Dorsolateral prefrontal cortex (tissue), 122 donors: ENCODE measurements at places on chromosomes 5 and 9.
A peak's percentile ranks its signal among the peaks of the same experiment; 100 is the strongest.

DNA sequence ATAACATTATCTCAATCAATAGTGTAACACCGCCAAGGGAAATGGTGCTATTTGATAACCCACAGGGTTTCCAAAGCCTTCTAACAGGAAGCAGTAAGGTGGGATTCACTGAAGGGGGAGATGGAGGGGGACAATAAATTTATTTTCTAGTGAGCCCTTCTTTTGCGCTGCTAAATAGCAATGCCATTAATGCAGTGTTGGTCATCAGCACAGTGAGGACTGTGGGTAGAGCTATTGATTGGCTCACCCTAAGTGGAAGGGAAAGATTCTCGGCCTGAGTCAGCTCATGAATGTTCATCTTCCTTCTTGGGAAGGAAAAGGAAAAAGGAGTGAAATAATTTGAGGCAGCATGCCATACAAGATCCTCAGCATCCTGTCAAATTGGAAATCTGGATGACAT lies 25.4 kb downstream of the RGMB start:
- DNase-seq: no peak

DNA sequence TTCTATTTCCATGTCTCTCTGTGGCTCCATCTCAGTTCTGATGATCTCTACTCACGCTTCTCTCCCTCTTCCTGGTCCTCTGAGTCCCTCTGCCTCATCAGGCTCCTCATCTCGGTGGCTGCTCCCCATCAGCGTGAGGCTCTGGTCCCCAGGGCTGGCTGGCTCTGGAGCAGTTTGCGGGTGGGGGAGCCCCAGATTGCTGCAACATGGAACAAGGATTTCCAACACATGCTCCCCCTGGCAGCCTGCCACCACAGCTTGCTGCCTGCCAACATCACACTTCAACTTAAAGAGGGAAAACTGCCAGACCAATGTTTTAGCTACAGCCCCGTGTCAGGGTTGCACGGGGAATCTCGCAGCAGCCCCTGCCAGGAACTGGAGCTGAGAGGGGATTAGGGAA lies 77.2 kb upstream of the NEK6 start:
- peak; percentile 83 for DNase-seq

- no peak for DNase-seq
Measured at GRCh38 chr5:111857623-111858022, 100.6 kb upstream of the NREP start.

- DNase-seq: no peak
Measured at GRCh38 chr9:70506159-70506558, 91.7 kb upstream of the KLF9 start.

- DNase-seq: no peak
Measured at GRCh38 chr5:92560698-92561401, 1020.2 kb downstream of the NR2F1-AS1 start.

DNA sequence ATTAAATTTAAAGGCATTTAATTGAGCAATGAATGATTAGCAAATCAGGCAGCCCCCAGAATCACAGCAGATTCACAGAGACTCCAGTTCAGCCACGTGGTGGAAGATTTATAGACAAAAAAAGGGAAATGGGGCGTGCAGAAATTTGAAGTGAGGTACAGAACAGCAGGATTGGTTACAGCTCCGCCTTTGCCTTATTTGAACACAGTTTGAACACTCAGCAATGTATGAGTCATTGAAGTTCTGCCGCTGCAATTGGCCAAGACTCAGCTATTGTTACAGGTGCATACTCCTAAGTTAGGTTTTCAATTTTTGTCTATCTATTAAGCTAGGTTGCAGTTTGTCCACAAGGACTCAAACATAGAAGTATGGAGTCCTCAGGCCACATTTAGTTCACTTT lies 157.7 kb upstream of the SLC12A2 start:
- no peak for DNase-seq

DNA sequence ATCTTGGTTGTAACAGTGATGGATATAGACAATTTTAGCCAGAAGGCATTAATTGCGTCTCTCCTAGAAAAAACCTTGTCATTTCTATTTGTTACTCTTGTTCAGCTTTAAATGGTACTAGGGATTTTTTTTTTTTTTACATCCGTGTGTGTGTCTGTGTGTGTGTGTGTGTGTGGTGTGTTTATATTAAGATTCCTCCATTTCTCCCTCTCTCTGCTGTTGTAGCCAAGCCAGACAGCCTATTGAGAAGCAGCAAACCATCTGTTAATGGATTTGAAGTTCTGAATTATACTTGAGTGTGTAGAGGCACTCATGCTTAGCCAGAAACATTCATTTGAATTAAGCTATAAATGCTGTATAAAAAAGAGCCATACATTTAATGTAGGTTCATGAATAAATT lies 72.3 kb downstream of the SLF1 start:
- peak; percentile 36 for DNase-seq

DNA sequence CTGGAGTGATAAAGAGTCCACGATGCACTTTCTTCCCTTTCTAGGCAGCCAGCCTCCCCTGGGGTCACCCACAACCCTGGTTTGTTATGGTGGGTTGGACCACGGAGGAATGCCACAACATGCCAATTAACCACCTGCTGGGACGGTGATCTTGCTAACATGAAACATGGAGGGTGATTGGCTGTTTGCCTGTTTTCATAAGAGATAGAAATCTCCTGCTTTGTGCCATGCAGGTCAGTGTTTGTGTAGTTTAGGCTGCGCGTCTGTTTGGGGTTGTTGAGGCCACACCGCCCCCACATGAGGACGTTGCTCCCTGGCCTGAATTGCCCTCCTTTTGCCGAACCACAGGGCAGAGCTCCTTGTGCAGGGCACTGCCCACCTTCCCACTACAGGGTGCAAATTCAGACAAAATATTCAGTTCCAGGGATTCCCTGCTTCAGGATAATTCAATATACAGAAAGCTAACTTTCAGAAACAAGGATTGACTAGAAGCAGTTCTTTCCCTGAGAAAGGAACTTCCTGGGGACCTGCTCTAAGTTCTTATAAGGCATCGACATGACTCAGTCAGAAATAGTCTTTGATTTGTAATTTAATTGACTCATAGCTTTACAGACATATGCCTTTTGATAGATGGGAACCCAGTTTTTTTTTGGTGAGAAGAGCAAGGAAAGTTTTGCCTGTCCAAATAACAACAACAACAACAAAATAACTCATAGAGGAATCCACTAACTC lies 427.6 kb downstream of the GADD45G start:
- no peak for DNase-seq

DNA sequence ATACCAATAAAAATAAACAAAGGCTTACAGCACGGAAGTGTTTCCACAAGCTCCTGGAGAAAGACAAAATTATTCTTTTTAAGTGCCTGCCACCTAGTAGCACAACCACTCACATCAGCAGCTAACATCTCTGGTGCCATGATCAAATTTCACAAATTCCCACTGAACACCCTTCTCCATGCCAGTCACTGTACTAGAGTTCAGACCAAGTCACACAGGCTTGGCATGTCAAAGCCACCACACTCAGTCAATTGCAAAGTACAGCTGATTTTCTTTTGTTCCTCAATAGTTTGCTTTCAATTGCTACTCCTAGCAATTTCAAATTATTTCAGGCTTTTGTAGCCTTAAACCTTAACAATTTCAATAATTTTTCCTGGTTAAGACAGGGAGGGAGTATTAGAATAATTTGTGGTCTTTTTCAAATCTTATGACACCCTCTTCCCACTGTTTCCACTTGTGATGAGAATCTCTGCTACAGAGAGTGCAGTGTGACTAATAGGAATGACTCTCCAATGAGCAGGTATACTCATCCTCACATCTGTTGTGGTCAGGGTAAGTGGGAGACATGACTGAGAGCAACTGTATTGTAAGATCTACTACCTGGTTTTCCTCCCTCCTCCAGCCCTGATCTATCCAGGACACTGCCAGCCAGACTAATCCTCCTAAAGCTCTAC lies 46.2 kb downstream of the RNF145 start:
- DNase-seq: no peak

DNA sequence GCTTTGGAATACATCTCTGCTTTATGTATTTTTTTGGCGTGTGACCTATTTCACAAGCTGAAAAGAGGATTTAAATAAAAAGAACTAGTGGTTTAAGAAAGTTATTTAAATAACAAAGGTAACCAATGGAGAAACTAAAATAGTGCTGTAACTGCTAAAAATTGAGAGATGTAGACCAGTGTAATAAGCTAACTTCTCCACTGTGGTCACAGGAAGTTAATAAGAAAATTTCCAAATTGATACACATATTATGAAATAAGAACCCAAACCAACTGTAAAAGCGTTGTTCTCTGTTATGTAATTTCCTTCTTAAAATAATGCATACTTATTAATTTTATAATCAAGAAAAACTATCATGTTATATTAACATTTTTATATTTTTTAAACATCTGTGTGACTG lies 29.1 kb upstream of the ZFAND5 start:
- no peak for DNase-seq

DNA sequence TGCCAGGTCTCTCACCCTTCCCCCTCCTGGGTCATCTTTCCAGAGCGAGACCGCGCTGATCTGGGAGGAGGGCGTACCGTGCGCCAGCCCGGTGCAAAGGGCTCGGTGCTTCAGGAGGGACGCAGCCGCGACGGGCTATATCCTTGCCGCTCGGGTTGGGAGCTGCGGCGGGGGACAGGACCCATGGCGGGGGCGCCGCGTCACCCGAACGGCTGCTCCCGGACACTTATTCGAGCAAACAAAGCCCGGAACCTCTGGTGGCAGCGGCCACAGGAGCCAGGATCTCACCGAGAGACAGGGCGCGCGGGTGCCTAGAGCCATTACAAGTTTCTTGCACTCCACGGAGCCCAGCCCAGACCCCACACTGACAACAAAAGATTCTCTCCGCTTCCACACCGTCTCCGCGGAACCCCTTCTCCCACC lies 1.3 kb downstream of the SEMA6A start:
- DNase-seq: peak; percentile 39

DNA sequence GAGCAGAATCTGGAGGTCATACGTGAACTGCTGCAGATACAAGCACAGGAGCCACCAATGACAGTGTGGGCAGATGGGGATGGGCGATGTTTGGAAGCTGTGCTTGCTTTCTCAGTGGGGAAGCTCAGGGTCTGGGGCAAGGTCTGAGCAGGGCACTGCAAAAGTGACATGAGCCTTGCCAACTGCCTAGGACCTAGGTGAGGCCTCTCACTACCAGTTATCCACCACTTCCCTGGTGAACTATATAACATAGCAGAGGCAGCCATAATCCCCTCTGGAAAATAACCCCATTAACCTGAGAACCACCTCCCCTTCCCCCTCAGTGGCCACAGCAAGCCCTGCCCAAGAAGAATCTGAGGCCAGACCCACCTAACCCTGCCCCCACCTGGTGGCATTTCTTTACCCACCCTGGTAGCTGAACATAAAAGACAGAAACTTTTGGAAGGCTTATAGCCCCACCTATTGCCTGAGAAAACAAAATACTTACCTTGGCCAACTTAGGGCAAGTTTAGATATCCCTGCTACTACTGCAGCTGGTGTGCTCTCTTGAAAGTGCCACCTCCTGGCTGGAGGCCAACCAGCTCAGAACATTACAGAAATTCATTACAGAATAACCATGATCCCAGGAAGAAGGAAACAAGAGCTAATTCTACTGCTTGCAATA lies 18.8 kb upstream of the SPEF2 start:
- DNase-seq: no peak

DNA sequence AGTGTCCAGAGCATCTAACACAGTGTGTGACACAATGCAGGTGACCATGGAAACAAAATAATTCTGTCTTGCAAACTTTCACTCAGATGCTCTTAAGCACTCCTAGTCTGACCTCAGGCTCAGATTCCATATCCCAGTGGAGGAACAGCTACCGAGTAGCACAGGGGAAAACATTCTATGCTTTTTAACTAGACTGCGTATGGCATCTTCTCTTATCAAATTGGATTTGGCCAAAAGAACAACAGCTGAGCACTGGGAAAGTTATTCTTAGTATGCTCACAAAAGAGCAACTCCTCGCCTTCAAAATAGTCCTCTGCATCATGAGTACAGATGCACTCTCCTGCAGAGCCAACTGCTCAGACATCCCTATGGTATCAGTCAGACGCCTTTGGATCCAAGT lies 528.2 kb upstream of the DAP start:
- DNase-seq: no peak

GRCh38 chr9:76758476-76758875 lies 5.8 kb upstream of the PCA3 start:
- DNase-seq: no peak

- DNase-seq: no peak
Measured at GRCh38 chr9:23532282-23532681, 293.8 kb downstream of the ELAVL2 start.

GRCh38 chr9:92242260-92243136 lies 51.0 kb downstream of the IARS1 start:
- no peak for DNase-seq

DNA sequence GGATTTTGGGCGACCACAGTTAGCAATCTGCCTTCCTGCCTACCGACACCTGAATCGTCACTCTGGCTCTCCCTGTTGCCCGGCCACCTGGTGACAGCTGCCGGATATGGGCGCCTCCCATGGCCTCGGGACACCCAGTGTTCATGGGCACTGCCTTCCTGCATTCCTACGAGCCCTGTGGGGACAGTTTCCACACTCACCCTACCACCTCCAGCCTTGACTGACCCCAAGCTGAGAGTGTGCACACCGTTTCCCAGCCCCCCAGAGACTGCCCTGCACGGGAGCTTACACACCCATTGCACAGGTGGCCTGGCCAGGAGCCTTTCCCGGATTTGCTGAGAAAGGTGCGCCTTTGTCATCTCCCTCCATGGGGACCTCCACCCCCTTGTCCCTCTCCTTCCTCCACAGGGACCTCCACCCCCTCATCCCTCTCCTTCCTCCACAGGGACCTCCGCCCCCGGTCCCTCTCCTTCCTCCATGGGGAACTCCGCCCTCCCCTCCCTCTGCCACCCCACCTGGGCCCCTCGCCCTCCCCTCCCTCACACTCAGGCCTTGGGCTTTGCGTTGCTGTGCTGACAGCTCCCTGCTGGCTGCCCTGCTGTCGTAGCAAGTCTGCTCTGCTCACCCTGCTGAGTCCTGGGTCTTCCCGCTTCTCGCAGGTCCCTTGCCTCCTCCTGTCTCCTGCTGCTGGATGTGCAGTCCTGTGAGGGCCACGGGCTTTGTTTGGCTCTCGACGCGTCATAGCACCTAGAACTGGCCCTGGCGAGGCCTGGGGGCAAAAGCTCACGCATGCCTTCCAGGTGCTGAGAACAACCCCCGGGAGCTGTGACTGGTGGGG lies 48.4 kb downstream of the MRPL36 start:
- DNase-seq: peak; percentile 34

- DNase-seq: peak; percentile 95
Measured at GRCh38 chr9:34570809-34571480, 18.6 kb downstream of the CNTFR start.

- no peak for DNase-seq
Measured at GRCh38 chr5:44546286-44546685, 157.1 kb upstream of the FGF10 start.
